ENCODE measurements at places on chromosomes 16 and 17. TPM values are rescaled to one million over a fixed set of nuclear protein-coding genes. Genes with fewer than 3 reads are reported as not detected.

The CACNA1H gene
- 5.8 TPM for total RNA-seq

The GAS7 gene
- 16.8 TPM for total RNA-seq

The CAPN15 gene
- total RNA-seq = 29.4 TPM

The CBX8 gene
- 2.3 TPM for total RNA-seq

The KRT32 gene
- total RNA-seq = 12.8 TPM

The FBXW10B gene
- total RNA-seq = 4.8 TPM
